ENCODE measurements at places on chromosomes 6 and 20. TPM values are rescaled to one million over a fixed set of nuclear protein-coding genes. Genes with fewer than 3 reads are reported as not detected.

GRCh38 chr6:43052842-43053544, 658 bp downstream of the CUL7 start:
- peaks cover 25% of the 10 kb centered on the region for H3K36me3 ChIP-seq
- DNase-seq, result peak; percentile 47
- peaks cover 20% of the 10 kb centered on the region for H3K4me1 ChIP-seq
- H3K27ac ChIP-seq, result peak overlapping the region; percentile 86

The SMOC2 gene
- 9.0 TPM for total RNA-seq

GRCh38 chr6:46437671-46438221, 53.5 kb downstream of the RCAN2 start:
- H3K4me3 ChIP-seq, result no peak overlapping the region
- H3K27ac ChIP-seq, result no peak overlapping the region
- H3K4me1 ChIP-seq, result peaks cover 9% of the 10 kb centered on the region
- H3K27me3 ChIP-seq, result no peaks in the 10 kb centered on the region
- no peaks in the 10 kb centered on the region for H3K36me3 ChIP-seq

The JARID2 gene
- total RNA-seq, result 8.1 TPM

GRCh38 chr6:68502946-68503345, 132.1 kb upstream of the ADGRB3 start:
- H3K4me1 ChIP-seq, result no peaks in the 10 kb centered on the region
- H3K27me3 ChIP-seq, result no peaks in the 10 kb centered on the region
- H3K27ac ChIP-seq, result no peak overlapping the region

GRCh38 chr6:92043777-92044176, 1375.6 kb downstream of the EPHA7 start:
- no peak overlapping the region for H3K4me3 ChIP-seq
- no peaks in the 10 kb centered on the region for H3K36me3 ChIP-seq
- no peaks in the 10 kb centered on the region for H3K4me1 ChIP-seq
- no peaks in the 10 kb centered on the region for H3K27me3 ChIP-seq
- no peak overlapping the region for H3K27ac ChIP-seq
- DNase-seq, result no peak

DNA sequence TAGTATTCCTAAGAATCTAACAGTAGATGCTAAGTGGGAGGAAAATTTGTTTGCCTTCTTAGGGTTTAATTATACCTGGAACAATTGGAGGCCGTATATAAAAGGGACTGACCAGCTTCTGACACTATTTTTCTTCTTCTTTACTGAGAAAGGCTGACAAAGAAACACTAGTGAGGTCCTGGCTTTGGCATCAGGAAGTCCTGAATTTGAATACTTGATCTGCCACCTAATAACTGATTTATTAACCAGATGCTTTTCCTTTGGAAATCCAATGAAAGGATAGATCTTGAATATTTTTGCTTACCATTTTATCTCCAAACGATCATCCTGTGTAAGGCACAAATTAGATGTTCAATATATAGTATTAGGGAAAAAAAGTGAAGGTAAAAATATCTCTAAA, 382.5 kb downstream of the CENPW start:
- no peak overlapping the region for H3K27ac ChIP-seq
- H3K27me3 ChIP-seq, result no peaks in the 10 kb centered on the region
- H3K4me3 ChIP-seq, result no peak overlapping the region
- no peaks in the 10 kb centered on the region for H3K36me3 ChIP-seq

DNA sequence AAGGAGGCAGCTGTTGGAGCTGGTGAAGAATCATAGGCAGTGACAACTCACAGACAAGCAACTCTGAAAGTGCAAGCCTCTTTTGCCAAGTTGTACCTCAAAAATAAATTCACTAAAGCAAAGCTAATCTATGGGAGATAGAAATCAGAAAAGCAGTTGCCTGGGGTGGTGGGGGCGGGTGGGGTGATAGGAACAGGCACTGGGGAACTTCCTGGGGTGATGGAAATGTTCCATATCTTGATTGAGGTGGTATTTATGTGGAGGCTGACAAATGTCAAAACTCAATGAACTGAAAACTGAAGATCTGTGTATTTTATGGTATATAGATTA, 52.4 kb downstream of the ATP9A start:
- peaks cover 16% of the 10 kb centered on the region for H3K4me1 ChIP-seq
- DNase-seq, result no peak
- H3K27ac ChIP-seq, result peak overlapping the region; percentile 44
- H3K36me3 ChIP-seq, result no peaks in the 10 kb centered on the region
- no peaks in the 10 kb centered on the region for H3K27me3 ChIP-seq
- no peak overlapping the region for H3K4me3 ChIP-seq

The LHFPL5 gene
- not detected for total RNA-seq

- H3K36me3 ChIP-seq, result no peaks in the 10 kb centered on the region
- H3K27me3 ChIP-seq, result no peaks in the 10 kb centered on the region
- no peaks in the 10 kb centered on the region for H3K4me1 ChIP-seq
- H3K4me3 ChIP-seq, result no peak overlapping the region
These were observed 3.5 kb downstream of the DEFB126 start for GRCh38 chr20:145877-146276.

DNA sequence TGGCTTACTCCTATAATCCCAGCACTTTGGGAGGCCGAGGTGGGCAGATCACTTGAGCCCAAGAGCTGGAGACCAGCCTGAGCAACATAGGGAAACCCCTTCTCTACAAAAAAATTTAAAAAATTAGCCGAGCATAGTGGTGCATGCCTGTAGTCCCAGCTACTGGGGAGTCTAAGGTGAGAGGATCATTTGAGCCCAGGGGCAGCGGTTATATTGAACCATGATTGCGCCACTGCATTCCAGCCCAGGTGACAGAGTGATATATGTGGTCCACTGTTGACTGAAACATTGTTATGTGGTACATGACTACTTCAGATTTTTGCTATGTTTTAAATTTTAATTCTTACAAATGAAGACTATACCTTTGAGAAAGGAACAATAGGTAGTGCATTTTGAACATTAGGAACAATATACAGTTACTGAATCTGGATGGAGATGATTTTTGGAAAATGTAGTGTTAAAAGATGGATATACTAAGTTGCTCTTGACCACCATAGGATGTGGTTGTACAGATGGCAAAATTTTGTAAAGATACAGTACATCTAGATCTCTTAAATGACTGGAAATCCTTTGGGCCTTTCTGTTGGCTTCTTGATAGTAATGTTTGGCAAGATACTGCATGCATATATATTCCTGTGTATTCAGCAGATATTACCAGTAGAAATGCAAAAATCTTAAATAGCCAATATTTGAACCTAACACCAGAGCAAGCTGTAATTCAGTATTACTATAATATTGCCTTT, 35.9 kb downstream of the MAPK14 start:
- H3K27ac ChIP-seq, result no peak overlapping the region
- peaks cover 6% of the 10 kb centered on the region for H3K36me3 ChIP-seq
- H3K4me1 ChIP-seq, result peaks cover 24% of the 10 kb centered on the region
- H3K4me3 ChIP-seq, result no peak overlapping the region
- DNase-seq, result no peak

DNA sequence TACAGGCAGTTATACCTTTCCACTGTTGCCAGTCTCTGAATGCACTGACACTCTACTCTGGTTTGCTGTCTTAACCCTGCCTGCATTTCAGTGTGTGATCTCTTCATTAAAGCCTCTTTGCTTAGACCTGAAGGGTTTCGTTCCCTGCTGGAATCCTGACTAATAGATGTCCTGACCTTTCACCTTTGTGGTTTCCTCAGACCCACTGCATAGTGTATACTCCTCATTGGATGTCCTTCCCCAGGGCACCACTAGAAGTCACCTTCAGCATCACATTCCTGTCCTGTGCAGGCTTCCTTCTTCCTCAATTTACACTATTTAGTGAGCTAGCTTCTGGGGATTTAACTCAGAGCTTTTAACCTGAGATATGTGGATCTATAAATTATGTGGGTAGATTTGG, 120.6 kb downstream of the RCAN2 start:
- H3K27me3 ChIP-seq, result no peaks in the 10 kb centered on the region
- H3K4me3 ChIP-seq, result no peak overlapping the region
- no peak for DNase-seq
- no peaks in the 10 kb centered on the region for H3K36me3 ChIP-seq

- H3K4me1 ChIP-seq, result no peaks in the 10 kb centered on the region
- H3K36me3 ChIP-seq, result peaks cover 37% of the 10 kb centered on the region
- H3K27ac ChIP-seq, result no peak overlapping the region
- no peak for DNase-seq
These were observed 44.4 kb downstream of the MDN1 start for GRCh38 chr6:89775150-89775549.

The HMGN3 gene
- total RNA-seq, result 96.7 TPM

The IFNGR1 gene
- 73.9 TPM for total RNA-seq

The PTCRA gene
- not detected for total RNA-seq

GRCh38 chr6:148793721-148794120, 46.9 kb downstream of the UST start:
- no peaks in the 10 kb centered on the region for H3K27me3 ChIP-seq
- no peak overlapping the region for H3K4me3 ChIP-seq
- peak overlapping the region; percentile 12 for H3K27ac ChIP-seq
- peaks cover 42% of the 10 kb centered on the region for H3K4me1 ChIP-seq
- H3K36me3 ChIP-seq, result no peaks in the 10 kb centered on the region

DNA sequence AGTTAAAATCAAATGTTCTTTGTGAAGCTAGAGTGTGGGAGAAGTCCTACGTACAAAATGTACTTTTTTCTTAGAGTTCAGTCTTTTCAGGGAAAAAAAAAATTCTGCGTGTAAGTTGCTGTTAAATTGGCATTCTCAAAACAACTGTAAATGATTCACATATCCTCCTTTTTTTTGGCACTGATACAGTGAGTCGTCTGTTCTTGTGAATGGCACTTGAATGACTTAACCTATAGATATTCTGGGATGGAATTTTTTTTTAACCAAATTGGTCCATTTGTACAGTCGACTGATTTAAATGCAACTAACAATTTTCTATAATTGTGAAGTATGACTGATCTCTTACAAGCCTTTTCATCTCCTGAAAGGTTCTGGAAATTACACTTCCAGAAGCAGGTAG, 5.5 kb upstream of the JAG1 start:
- H3K36me3 ChIP-seq, result no peaks in the 10 kb centered on the region
- H3K27ac ChIP-seq, result no peak overlapping the region
- H3K27me3 ChIP-seq, result no peaks in the 10 kb centered on the region

The RIPOR3 gene
- 6.2 TPM for total RNA-seq

GRCh38 chr20:4567170-4567569, 154.5 kb upstream of the PRND start:
- H3K27me3 ChIP-seq, result no peaks in the 10 kb centered on the region
- no peak overlapping the region for H3K27ac ChIP-seq
- H3K4me3 ChIP-seq, result no peak overlapping the region
- no peaks in the 10 kb centered on the region for H3K4me1 ChIP-seq

DNA sequence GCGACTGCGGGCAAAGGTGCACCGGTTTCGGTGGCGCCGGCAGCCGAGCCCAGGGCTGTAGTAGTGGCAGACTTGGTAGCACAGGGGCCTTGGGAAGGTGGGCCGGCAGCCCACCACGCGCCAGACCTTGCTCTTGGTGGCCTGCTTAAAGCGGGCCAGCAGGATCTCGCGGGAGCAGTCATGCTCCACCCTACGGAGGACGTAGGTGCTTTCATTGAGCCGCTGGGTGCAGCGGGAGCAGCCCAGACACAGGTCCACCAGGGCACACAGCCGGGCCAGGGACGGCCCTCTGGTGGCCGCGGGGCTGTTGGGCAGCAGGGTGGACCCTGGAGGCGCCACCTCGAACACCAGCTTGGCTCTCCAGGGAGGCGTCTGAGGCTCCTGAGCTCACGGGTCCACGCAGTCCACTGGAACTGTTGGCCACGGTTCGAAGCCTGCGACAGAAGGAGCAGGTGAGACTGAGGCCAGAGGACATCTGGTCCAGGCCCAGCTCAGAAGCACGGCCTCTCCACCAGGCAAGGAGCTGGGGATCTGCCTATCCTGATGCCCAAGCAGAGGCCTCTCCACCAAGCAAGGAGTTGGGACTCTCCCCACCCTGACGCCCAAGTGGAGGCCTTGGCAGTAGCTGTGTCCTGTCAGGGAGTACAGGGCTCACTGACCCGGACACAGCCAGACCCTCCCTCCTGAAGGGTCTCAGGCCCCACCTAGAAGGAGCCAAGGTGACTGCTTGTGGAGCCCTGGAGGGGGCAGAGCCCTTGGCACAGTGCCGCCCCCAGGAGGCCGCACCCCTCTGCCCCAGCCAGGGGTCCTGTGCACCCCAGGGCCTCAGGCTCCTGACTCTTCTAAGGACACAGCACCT, 1.0 kb downstream of the HELZ2 start:
- peaks cover 30% of the 10 kb centered on the region for H3K4me1 ChIP-seq
- H3K4me3 ChIP-seq, result peak overlapping the region; percentile 83
- H3K36me3 ChIP-seq, result no peaks in the 10 kb centered on the region
- DNase-seq, result no peak
- no peaks in the 10 kb centered on the region for H3K27me3 ChIP-seq
- peak overlapping the region; percentile 72 for H3K27ac ChIP-seq

DNA sequence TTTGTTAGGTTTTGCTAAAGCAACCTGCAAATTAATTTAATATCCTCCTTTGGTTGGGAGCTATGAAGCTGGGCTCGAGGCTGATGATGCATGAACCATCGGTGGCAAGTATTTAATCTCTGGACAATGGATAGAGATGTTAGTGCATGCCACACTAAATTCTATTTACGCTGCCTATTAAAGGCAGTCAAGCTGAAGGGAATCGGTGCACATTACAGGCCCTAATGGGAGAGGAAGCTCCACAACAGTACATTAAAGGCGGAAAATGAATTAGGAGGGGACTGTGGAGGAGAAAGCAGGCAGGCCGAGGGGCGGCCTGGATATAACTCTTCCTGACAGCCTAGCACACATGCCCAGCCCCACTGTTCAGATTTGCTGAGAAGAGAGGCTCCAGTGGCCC, 132.4 kb upstream of the MAFB start:
- H3K27ac ChIP-seq, result no peak overlapping the region
- no peaks in the 10 kb centered on the region for H3K27me3 ChIP-seq
- no peaks in the 10 kb centered on the region for H3K4me1 ChIP-seq
- H3K4me3 ChIP-seq, result no peak overlapping the region

DNA sequence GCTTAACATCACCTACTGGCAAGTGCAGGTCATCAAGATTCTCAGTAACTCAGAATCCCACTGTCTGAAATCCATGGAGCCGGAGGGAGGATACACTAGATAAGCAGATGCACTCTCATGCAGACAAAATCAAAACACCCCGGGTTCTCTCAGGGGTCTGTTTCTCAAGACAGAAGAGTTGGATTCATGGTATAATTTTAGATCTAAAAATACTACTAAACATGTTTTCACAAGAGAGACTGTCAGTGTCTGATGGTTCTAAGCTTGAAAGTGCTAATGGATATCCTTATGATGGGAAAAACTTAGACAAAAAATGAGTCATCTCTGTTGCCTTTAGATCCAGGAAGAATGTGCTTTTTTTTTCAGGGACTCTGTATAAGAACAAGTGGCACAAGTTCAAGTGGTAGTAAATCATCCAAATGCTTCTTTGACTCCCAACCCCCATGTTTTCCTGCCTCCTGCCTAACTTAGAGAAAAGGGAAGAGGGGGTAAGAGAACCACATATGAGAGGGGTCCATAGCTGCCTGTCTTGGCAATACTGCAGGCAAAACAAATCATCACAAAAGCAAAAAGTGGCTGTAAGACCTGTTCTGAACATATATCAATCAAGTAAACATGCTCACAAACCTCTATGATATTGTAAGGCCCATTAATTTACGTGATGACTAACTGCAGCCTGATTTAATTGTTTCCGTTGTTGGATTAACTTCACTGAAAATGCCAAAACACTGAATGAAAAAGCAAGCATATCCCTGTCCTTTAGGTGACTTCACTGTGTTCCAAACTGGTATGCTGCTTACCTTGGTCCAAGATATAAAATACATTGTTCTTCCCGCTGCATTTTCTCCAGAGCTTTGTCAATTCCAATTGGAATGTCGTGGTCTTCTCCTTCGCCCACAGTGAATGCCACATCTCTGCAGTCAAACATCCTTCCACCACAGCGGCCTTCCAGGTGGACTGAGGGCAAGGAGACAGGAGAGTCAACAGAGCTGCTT, 84.0 kb upstream of the TULP1 start:
- H3K4me1 ChIP-seq, result peaks cover 80% of the 10 kb centered on the region
- H3K27me3 ChIP-seq, result no peaks in the 10 kb centered on the region
- peak overlapping the region; percentile 99 for H3K27ac ChIP-seq
- no peak overlapping the region for H3K4me3 ChIP-seq
- DNase-seq, result no peak

Data from thyroid gland (tissue), 4 donors.